MCF 10A (cell line): ENCODE measurements at places on chromosomes 3 and 15. TPM values are rescaled to one million over a fixed set of nuclear protein-coding genes. Genes with fewer than 3 reads are reported as not detected.

The CHRM5 gene
- total RNA-seq = not detected in 2 replicates

GRCh38 chr3:133851266-133851906, 44.3 kb downstream of the RAB6B start:
- no peak for DNase-seq
- no peaks in the 10 kb centered on the region for H3K36me3 ChIP-seq
- no peak overlapping the region for H3K27ac ChIP-seq
- H3K4me3 ChIP-seq = no peak overlapping the region
- no peaks in the 10 kb centered on the region for H3K4me1 ChIP-seq

- H3K27me3 ChIP-seq = peaks cover 11% of the 10 kb centered on the region
- H3K4me1 ChIP-seq = no peaks in the 10 kb centered on the region
- no peaks in the 10 kb centered on the region for H3K36me3 ChIP-seq
- H3K4me3 ChIP-seq = no peak overlapping the region
These were observed 57.3 kb downstream of the LINGO1 start for GRCh38 chr15:77575203-77575934.

DNA sequence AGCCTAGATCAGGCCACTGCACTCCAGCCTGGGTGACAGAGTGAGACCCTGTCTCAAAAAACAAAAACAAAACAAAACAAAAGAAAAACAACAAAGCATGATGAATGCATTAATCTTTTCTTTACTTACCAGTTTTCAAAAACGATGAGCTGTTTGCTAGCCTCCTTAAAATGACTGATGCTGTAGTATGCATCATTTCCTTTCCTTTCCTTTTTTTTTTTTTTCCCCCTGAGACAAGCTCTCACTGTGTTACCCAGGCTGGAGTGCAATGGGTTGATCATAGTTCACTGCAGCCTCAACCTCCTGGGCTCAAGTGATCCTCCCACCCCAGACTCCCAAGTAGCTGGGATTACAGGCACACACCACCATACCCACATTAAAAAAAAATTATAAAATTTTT, 202.0 kb downstream of the ADAMTSL3 start:
- no peak for DNase-seq
- no peak overlapping the region for H3K27ac ChIP-seq
- no peak overlapping the region for H3K4me3 ChIP-seq
- H3K27me3 ChIP-seq = no peaks in the 10 kb centered on the region
- peaks cover 22% of the 10 kb centered on the region for H3K4me1 ChIP-seq
- no peaks in the 10 kb centered on the region for H3K36me3 ChIP-seq

The LRRFIP2 gene
- 76.6 and 92.2 TPM in 2 replicates for total RNA-seq

DNA sequence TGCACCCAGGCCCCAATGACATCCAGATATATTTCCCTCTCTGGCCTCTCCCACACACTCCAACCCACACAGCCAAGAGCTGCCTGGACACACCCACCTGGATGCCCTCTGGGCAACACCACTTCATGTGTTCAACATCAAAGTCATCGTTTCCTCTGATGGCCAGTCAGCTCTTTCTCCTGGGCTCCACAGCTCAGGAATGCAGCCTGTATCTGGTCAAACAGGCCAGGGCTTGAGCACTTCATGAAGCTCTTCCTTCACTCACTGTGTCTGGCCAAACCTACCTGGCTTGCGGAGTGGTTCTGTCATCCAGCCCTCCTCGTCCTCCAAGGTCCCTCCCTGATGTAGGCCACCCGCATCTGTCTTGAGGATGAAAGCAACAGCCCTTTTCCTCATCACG, 35.8 kb upstream of the SLC6A11 start:
- H3K27ac ChIP-seq = no peak overlapping the region
- no peak for DNase-seq
- H3K27me3 ChIP-seq = peaks cover 11% of the 10 kb centered on the region
- peaks cover 11% of the 10 kb centered on the region for H3K4me1 ChIP-seq
- H3K36me3 ChIP-seq = no peaks in the 10 kb centered on the region
- H3K4me3 ChIP-seq = no peak overlapping the region

GRCh38 chr3:5809586-5810246, 622.2 kb downstream of the EDEM1 start:
- H3K4me1 ChIP-seq = peaks cover 7% of the 10 kb centered on the region
- no peaks in the 10 kb centered on the region for H3K27me3 ChIP-seq
- no peak for DNase-seq

GRCh38 chr3:128476659-128477058, 10.0 kb upstream of the DNAJB8 start:
- H3K36me3 ChIP-seq = no peaks in the 10 kb centered on the region
- no peak overlapping the region for H3K4me3 ChIP-seq
- no peak overlapping the region for H3K27ac ChIP-seq

- H3K27me3 ChIP-seq = no peaks in the 10 kb centered on the region
- H3K4me1 ChIP-seq = peaks cover 31% of the 10 kb centered on the region
- no peak overlapping the region for H3K27ac ChIP-seq
- H3K36me3 ChIP-seq = no peaks in the 10 kb centered on the region
These were observed 128.8 kb upstream of the IL12A start for GRCh38 chr3:159859836-159860235.
